ENCODE measurements at places on chromosomes 11 and 22. TPM values are rescaled to one million over a fixed set of nuclear protein-coding genes. Genes with fewer than 3 reads are reported as not detected.

DNA sequence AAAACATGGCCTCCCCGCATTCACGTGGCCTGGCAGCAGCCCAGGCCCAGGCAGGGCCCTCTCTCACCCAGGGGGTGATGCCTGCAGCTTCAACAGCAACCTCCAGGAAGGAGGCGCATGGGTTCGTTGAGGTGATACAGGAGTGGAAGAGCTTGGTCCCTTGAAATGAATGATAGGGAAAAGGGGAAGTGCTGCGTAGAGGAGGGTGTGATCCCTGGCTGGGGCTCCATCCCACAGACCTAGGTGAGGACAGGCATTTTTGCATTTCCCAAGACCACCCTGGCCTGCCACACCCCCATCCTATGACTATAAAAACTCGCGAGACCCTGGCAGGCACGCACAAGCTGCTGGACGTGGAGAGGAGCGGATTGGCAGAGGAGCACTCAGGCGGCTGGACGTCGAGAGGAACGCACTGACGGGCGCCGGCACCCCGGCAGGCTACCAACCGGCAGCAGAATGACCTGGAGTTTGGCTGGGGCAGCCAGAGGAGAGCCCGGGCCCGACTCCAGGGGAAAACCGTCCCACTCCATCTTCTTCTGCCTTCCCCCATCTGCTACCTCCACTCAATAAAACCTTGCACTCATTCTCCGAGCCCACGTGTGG lies 32.6 kb downstream of the RTN4R start:
- peak overlapping the region; percentile 33 for H3K27ac ChIP-seq
- no peaks in the 10 kb centered on the region for H3K36me3 ChIP-seq
- H3K4me3 ChIP-seq = no peak overlapping the region
- H3K27me3 ChIP-seq = peaks cover 5% of the 10 kb centered on the region
- peaks cover 9% of the 10 kb centered on the region for H3K4me1 ChIP-seq

DNA sequence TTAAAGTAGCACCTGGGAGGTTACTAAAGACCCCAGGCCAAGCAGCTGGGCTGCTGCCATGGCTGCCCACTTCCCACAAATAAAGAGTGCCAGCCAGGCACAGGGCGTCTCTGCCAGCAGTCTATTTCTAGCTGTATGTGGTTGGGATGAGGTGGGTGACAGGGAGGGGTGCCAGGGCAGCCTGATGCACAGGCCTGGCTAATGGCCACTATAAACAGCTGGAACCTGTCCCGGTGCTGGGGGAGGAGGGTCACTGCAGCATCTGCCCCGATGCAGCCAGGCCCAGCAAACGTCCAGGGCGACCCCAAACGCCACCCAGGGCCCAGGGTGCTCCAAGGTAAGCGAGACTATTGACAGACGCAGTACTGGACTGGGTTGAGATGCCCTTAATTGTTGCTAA lies 37.4 kb downstream of the SCUBE1 start:
- H3K4me3 ChIP-seq = no peak overlapping the region
- no peaks in the 10 kb centered on the region for H3K36me3 ChIP-seq
- no peaks in the 10 kb centered on the region for H3K4me1 ChIP-seq
- H3K27me3 ChIP-seq = peaks cover 29% of the 10 kb centered on the region
- H3K27ac ChIP-seq = no peak overlapping the region

DNA sequence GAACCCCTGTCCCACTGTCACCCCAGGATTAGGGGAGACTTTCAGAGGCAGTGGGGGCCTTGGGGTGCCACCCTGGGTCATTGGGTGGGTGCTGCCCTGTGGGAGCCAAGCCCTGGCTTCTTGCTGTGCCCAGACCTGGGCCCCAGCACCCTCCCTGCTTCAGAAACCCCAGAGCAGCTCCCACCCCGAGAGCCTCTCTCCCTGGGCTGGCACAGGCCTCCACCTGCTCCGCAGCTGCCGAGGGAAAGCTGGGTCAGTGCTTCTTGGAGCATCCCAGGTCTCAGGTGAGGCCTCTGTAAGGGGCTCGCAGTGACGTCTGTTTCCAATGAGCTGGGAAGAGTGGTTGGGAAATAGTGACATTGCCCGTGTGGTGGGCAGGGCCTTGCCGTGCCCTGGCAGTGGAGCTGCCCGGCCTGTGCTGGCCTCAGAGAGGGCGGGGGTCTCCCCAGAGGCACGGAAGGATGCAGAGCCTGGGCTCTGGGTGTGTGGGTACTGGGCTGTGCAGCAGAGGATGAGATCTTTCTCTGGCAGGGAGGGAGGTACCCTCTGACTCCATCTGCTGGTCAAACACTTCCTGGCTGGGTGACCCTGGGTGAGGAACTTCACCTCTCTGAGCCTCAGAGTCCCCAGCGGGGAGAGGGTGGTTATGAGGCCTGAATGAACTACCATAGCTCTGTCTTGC lies 23.0 kb downstream of the C22orf23 start:
- H3K27ac ChIP-seq = no peak overlapping the region
- peaks cover 5% of the 10 kb centered on the region for H3K36me3 ChIP-seq
- H3K27me3 ChIP-seq = no peaks in the 10 kb centered on the region
- peaks cover 21% of the 10 kb centered on the region for H3K4me1 ChIP-seq
- no peak overlapping the region for H3K4me3 ChIP-seq

- no peaks in the 10 kb centered on the region for H3K36me3 ChIP-seq
- H3K27me3 ChIP-seq = peaks cover 6% of the 10 kb centered on the region
- H3K4me1 ChIP-seq = no peaks in the 10 kb centered on the region
- no peak overlapping the region for H3K4me3 ChIP-seq
- H3K27ac ChIP-seq = no peak overlapping the region
- no peak for DNase-seq
Observed at GRCh38 chr11:70060611-70061293, 17.4 kb upstream of the ANO1 start.

The GALR3 gene
- not detected for polyA plus RNA-seq

The OR8D4 gene
- polyA plus RNA-seq = not detected

The CCDC81 gene
- 0.53 TPM for polyA plus RNA-seq

DNA sequence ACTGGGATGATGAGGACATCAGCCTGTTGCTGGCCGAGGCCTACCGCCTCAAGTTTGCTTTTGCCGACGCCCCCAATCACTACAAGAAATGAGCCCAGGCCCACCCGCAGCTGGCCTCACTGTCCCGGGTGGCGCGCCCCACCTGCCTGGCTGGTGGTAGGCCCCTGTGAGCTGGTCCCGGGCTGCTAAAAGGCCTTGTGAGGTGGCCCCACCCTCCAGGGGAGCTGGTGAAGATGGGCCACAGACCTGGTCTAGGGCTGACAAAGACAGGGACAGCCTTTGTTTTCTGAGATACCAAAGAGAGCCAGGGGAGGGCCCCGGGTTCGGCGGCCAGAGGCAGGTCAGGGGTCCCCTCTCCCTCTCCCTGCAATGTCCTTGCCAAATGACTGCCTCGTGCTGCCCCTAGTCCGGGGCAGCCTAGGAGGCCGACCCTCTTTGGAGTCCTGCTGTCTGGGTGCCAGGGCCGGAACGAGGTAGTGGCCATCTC lies 411.1 kb downstream of the TBC1D22A start:
- no peak for DNase-seq
- H3K4me3 ChIP-seq = no peak overlapping the region
- peak overlapping the region; percentile 32 for H3K27ac ChIP-seq
- peaks cover 13% of the 10 kb centered on the region for H3K36me3 ChIP-seq
- H3K27me3 ChIP-seq = no peaks in the 10 kb centered on the region

The OR5I1 gene
- not detected for polyA plus RNA-seq

- H3K27ac ChIP-seq = no peak overlapping the region
- no peaks in the 10 kb centered on the region for H3K4me1 ChIP-seq
- H3K36me3 ChIP-seq = no peaks in the 10 kb centered on the region
- no peaks in the 10 kb centered on the region for H3K27me3 ChIP-seq
Observed at GRCh38 chr11:99316776-99317520, 296.2 kb downstream of the CNTN5 start.

GRCh38 chr11:10322830-10323792 lies 18.2 kb downstream of the ADM start:
- DNase-seq = no peak
- peaks cover 18% of the 10 kb centered on the region for H3K4me1 ChIP-seq
- H3K4me3 ChIP-seq = no peak overlapping the region
- H3K27me3 ChIP-seq = no peaks in the 10 kb centered on the region
- no peak overlapping the region for H3K27ac ChIP-seq
- H3K36me3 ChIP-seq = no peaks in the 10 kb centered on the region

GRCh38 chr22:50032109-50032871 lies 19.7 kb upstream of the IL17REL start:
- no peak overlapping the region for H3K27ac ChIP-seq
- H3K4me3 ChIP-seq = no peak overlapping the region
- peaks cover 12% of the 10 kb centered on the region for H3K27me3 ChIP-seq
- peaks cover 14% of the 10 kb centered on the region for H3K4me1 ChIP-seq
- no peaks in the 10 kb centered on the region for H3K36me3 ChIP-seq

The ZNF280B gene
- 2.8 TPM for polyA plus RNA-seq

Data from naive B cell (primary cell).